GM23338 (cell line): ENCODE measurements at places on chromosomes 3 and 15.

- DNase-seq, result no peak
Observed at GRCh38 chr15:56739474-56739873, 6.2 kb upstream of the ZNF280D start.

DNA sequence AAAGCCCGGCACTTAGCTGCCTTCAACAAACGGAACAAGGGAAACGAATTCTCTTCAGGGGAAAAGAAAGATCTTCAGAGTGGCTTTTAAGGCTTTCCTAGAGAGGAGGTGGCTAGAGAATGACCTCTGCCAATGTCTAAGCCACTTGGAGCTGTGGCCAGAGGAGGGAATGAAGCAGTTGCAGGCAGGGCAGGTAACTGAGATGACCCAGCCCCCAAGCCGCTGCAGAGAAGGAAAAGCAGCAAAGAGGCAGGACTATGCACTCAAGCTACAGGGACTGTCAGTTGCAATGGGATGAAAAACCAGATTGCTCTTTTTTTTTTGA is 113.5 kb downstream of the SEC22A start:
- DNase-seq, result no peak

DNA sequence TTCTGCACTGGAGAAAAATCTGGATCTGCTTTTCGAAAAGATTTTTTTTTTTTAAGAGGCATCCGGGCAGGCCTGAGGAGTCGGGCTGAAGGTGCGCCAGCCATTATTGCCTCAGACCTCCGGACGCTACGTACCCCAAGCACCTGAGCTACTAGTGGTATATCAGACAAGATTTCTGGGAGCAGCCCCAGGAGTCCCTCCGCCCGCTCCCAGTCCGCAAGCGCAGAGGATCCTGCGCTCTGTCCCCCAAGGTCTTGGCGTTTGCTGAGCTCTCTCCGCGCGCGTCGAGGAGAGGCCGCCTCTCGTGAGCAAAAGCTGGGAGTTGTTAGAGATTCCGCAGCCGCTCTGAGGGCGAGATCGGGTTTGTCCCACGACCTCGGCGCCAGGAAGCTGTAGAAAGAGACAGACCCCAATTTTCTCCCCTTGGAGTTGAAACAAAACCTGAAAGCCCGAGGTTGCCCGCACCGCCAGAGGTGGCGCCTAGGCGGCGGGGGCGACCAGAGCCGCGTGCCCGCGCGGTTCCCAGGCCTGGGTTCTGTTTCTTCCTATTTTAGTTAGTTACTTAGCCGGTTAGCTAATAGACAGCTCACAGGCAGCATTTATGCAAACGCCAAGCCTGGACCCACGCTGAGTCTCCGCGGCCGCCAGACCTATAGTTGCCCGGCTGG is 72.5 kb upstream of the POLG start:
- peak; percentile 85 for DNase-seq

DNA sequence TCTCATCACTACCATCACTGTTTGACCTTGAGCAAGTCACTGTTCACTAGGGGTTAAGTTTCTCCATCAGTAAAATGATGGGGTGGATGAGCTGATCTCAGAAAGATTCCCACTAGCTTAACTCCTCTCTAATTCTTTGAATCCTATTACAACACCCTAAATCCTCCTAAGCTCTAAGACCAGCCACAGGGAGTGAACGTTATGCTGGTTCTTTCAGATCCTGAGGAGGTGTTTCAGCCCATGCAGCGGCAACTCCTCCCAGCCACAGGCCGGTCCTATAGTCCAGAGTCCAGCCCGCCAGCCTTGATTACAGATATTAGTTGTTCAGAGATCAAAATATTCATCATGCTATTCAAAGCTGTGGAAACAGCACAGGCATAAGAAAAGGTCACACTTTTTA is 15.1 kb downstream of the MB21D2 start:
- no peak for DNase-seq

GRCh38 chr15:62545467-62546227 is 380.6 kb upstream of the C2CD4B start:
- no peak for DNase-seq

- no peak for DNase-seq
Observed at GRCh38 chr3:106067711-106068110, 198.9 kb upstream of the CBLB start.

DNA sequence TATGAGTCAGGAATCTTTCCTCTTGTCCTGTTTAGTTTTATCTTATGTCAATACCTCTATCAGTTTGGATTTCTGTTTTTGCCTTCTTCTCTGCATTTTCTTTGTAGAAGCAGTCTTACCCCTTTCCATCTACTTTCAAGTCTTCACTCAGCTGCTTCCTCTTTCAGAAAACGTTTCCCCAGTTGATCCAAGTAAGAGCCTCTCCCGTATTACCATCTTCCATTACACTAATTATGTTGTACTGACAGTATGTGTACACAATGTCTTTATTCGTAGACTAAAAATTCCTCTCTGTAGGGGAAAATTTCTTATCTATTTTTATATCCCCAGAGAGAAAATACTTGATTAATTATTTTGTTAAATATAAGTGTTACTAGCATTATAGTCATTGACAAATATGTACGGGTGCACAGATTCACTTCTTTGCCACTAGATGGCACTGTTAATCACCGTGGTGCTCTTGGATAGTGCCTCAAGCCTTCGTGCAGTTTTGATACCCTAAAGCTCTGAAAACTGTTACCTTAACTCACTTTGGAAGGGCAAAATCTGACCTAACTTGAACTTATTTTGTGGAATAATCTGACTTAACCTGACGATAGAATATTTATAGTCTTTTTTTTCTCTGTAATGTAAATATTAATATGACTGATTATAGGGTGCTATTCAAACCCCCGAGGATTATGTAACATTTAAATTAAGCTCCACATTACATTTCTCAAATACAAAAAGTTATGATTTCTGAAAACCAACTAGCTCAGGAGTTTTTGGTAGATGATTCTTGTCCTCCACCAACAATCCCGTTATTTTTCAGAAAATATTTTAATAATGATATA is 74.2 kb upstream of the POU1F1 start:
- DNase-seq, result peak; percentile 72

- no peak for DNase-seq
Observed at GRCh38 chr3:126990024-126990700, 7.2 kb downstream of the PLXNA1 start.

- DNase-seq, result no peak
Observed at GRCh38 chr3:136334209-136334608, 84.1 kb downstream of the PCCB start.

- DNase-seq, result no peak
Observed at GRCh38 chr3:124132813-124133212, 140.9 kb upstream of the ROPN1 start.

GRCh38 chr3:195718477-195718984 is 2.2 kb upstream of the MUC20 start:
- DNase-seq, result no peak

- no peak for DNase-seq
Observed at GRCh38 chr3:40169983-40170382, 139.5 kb upstream of the EIF1B start.

GRCh38 chr3:197393711-197394110 is 95.3 kb upstream of the DLG1 start:
- no peak for DNase-seq

DNA sequence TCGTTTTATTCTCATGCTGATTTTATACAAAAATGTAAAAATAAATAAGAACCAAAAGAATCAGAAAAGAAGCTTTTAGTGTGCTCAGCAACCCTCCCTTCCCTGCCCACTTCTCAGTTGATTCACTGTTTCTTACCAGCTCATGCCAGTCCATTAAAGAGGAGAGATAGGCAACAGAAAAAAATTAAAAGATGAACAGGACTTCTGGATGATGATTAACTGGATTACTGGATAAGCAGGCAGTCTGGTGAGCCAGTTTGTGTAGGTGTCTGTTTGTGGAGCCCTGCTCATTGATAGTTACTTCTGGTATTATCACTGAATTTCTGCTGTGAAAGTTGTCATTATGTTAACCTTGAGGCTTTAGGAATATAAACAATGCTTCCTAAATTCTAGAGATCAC is 15.1 kb upstream of the GPR171 start:
- DNase-seq, result no peak

DNA sequence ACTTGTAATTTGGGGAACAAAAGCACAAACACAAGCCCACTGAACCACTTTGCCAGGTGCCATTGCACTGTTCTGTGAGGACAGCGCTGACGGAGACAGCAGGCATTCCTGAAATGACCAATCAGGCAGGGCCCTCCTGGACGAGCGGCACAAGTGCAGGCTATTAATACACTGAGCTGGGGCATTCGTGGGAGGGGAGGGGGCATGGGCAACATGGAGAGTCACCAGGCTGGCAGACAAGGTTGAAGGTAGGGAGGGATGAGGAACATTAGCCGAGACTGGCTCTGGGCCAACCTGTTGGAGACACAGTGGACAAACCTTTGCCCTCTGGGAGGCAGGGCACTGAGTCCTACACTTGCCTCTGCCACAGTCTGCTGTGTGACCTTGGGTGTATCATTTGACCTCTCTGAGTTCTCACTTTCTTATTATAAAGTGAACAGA is 45.6 kb downstream of the NOX5 start:
- DNase-seq, result peak; percentile 39

GRCh38 chr15:69154078-69154477 is 6.4 kb upstream of the GLCE start:
- no peak for DNase-seq

DNA sequence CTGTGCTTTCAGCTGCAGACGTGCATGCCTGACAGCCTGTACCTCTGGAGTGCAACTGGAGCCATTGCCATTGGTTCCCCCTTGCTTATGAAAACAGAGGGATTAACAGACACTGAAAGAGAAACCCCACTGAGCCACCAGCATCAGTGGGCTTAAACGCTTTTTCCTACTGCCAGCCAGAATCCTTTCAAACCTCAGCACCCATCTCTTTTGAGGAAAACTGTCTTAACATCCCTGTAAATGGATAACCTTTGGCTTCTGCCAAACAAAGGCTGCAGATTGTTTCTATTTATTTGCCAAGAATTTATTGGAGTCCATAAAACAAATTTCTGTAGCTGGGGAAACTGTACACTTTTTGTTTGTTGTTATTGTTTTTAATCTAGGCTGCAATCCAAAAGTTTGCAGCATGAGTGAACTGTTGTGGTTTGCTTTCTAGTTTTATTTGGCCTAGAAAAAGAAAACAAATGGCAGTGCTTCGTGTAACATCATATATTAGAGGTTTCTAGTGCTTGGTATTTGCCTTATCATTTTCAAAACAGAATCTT is 369.2 kb upstream of the IL12A start:
- DNase-seq, result no peak

DNA sequence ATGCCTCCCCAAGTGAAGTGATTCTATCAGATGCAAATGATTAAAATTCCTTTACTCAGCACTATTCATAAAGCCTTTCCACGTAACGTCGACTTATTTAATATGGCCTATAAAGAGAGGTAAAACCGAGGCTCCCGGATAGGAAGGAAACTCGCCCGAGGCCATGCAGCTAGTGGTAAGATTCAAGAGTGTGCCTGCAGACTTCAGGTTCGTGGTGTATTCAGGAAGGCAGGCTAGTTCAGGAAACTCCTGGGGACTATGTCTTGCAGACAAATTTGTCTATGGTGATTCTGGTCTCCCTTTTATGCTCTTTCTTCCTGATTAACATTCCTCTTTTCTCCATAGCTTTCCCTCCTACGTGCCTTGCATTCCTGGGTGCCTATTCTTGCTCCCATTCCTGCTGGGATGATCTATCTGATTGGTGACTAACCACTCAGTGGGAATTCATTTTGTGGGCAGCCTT is 150.7 kb downstream of the SST start:
- DNase-seq, result peak; percentile 78

DNA sequence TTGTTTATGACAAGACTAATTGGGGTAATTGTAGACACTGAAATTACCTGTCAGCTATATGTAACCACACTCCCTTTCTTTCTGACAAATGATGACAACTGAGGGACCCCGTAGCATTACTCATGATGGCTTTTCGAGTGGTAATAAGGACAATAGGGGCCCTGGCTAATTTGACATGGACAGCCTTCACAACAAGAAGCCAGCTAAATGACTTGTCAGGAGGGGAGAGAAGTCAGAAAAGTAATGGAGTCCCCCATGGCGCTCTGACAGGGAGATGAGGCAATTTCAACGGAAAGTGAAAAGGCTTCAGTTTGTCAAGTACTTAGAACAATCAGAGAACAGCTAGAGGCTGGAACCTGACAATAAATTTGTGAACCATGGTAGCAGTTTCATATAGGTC is 177.3 kb downstream of the CDIN1 start:
- DNase-seq, result no peak

DNA sequence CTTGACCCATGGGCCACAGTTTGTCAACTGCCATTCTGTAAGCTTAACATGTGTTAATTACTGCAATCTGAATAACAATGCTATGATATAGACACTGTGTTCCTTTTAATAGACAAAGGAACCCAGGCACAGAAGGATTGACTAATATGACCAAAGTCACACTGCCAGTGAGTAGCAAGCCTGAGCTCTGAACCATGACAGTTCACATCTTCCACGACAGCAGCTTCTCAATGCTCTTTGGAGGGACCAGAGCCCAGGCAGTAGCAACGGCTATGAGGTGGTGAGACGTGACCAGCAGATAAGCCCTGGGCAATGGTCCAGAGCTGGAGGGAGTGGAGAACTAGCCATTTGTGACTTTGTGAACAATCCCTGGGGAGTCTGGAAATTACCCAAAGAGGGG is 19.4 kb downstream of the CA12 start:
- no peak for DNase-seq

GRCh38 chr15:54482251-54482650 is 504.0 kb downstream of the UNC13C start:
- peak; percentile 17 for DNase-seq

- DNase-seq, result no peak
Observed at GRCh38 chr3:181292984-181293383, 303.4 kb upstream of the DNAJC19 start.

- no peak for DNase-seq
Observed at GRCh38 chr3:58924578-58924977, 125.2 kb downstream of the CFAP20DC start.

DNA sequence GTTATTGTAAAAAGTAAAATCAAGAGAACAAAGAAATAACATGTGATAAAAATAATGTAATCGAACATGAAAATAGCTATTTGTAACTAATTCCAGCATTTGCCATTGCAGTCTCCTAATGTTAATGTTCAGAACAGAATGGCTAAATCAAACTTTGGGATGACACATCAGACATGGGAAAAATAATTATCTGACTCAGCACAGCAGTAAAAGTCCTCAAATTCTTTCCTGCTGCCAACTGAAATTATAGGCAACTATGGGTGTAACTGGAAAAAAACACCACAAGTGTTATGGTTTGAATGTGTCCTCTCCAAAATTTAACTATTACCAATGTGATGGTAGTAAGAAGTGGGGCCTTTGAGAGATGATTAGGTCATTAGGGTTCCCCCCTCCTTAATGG is 446.7 kb downstream of the C3orf38 start:
- no peak for DNase-seq

- DNase-seq, result no peak
Observed at GRCh38 chr3:134317106-134317947, 56.9 kb downstream of the AMOTL2 start.

- no peak for DNase-seq
Observed at GRCh38 chr3:108287146-108287545, 9.2 kb upstream of the HHLA2 start.
